ENCODE measurements at places on chromosomes 3 and 15. TPM values are rescaled to one million over a fixed set of nuclear protein-coding genes. Genes with fewer than 3 reads are reported as not detected.

- DNase-seq = no peak
These were observed 10.4 kb downstream of the TNK2 start for GRCh38 chr3:195897853-195898415.

- no peak for DNase-seq
These were observed at the start of gene DOCK3 for GRCh38 chr3:50674349-50675178. TSS of gene DOCK3 (plus strand) at chr3:50674927. CDS start at chr3:50675264, 337 bp downstream.

DNA sequence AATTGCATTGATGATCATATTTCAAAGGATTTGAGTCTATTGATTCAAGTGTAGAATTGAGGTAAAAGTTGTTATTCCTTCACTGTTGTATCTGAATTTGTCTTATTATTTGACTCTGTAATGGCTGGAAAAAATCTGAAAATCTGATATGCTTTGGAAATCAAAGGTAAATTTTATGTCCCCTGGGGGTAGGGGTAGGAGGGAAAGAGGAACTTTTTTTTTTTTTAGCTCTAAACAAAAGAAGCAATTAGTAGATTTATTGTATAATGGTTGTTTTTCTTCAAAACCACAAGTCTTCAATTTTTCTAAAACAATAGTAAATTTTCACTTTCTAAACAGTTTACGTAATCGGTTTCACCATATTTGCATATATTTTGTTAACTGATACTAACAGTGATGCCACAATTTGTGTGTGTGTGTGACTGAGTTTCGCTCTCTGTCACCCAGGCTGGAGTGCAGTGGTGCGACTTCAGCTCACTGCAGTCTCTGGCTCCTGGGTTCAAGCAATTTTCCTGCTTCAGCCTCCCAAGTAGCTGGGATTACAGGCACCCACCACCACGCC is 91.7 kb upstream of the GOLGA6L4 start:
- DNase-seq = no peak

DNA sequence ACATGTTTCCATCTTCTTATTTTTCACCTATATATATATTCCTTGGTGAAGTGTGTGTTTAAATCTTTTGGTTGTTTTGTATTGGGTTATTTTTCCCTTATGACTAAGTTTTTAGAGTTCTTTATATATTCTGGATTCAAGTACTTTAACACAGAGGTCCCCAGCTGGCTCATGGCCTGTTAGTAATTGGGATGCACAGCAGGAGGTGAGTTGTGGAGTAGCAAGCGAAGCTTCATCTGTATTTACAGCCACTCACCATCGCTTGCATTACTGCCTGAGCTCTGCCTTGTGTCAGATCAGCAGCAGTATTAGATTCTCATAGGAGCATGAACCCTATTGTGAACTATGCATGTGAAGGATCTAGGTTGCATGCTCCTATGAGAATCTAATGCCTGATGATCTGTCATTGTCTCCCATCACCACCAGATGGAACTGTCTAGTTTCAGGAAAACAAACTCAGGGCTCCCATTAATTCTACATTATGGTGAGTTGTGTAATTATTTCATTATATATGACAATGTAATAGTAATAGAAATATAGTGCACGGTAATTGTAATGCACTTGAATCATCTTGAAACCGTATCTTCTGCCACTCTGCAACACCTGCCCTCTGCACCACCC is 151.6 kb downstream of the RSRC1 start:
- DNase-seq = no peak

DNA sequence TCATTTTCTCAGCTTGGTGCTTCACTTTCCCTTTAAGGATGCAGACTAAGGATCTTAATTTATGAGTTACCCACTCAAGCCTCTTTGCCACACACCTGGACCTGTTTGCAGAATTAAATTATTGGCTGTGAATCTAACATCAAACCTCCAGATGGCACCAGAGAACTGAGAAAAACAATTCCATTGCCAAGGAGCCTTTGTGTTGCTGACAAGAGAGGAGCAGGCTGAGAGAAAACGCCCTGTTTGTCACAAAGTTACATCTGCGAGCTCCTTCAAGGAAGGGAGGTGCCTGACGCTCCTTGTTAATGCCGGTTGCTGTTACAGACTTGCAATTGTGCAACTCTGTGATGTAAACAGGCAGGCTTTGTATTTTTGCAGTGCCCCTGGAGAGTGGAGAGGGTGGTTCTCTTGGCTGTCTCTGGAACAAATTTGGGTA is 36.3 kb upstream of the TMC3 start:
- DNase-seq = peak; percentile 21

DNA sequence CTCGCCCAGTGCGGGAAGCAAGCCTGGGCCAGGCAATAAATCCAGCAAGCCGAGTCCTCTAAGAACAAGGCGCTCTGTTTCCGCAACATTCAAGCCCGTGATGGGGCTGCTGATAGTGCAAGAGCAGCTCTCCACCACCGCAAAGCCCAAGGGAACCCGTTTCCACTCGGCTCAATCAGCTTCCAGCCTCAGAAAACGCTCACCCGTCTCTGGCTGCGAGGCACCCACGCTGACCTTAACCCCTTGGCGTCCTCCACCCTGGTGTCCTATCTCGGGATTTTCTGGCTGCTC is 17.8 kb downstream of the SPATA12 start:
- DNase-seq = no peak

GRCh38 chr3:13712682-13713180 is 163.8 kb downstream of the FBLN2 start:
- DNase-seq = no peak

DNA sequence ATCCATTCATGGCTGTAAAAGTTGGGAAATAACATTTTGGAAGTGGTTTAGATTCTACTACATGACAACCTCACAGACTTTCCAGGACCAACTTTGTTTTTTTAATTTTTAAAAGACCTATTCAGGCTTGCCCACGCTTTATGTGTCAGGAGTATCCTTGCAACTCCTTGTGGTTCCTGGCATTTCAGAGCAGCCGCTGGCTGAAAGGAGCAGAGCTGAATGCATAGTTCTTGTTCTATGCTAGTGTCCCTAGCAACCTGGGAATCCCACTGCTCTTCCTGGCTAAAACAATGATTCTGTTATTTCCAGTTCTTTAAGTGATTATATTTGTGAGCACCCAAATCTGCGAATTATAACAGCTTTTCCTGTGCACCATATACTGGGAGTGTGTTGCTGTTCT is 34.9 kb downstream of the CP start:
- no peak for DNase-seq

DNA sequence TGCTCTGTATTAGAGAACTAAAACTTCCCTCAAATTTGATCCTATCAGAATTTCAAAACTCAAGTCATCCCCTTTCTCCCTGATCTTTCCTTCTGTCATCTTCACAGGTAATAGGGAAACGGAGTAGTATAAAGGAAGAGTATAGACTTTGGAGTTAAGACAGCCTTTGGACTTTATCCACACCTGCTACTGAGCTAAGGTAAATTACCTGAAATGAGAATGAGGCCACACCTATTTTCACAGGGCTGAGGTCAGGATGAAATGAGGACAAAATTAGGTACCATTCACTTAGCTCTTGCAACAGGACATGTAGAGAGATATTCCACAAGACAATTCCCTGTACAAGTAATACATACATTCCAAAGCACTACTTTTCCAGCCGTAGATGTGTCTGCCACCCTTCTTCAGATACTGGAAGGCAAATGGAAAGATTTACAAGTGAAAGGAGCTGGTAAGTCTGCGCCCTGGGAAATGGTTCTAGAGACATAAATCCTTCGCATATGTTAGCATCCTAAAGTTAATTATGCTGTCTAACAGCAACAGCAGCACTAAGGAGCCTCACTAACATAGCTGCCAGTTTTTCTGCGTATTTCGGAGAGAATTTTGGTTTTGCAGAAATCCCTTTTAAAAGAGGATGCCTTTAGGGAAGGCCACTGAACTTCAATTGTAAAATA is 461.8 kb downstream of the SHQ1 start:
- no peak for DNase-seq

DNA sequence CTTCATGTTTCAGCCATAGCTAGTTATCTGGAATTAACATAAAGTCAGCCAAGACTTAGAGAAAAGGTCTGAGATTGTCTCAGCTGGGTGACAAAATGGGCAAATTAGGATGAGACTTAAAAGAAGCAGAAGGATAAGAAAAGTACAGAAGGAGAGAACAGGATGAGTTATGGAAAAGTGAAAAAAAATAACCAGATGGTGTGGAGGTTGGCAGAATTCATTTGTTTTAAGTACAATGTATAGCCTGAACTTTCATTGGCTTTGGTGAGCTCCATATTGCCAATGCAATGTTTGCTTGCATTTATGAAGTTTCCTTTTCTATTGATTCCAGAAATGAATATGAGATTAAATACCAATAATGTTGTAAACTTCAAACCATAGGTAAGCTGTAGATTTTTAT is 447.2 kb upstream of the DPH6 start:
- no peak for DNase-seq

DNA sequence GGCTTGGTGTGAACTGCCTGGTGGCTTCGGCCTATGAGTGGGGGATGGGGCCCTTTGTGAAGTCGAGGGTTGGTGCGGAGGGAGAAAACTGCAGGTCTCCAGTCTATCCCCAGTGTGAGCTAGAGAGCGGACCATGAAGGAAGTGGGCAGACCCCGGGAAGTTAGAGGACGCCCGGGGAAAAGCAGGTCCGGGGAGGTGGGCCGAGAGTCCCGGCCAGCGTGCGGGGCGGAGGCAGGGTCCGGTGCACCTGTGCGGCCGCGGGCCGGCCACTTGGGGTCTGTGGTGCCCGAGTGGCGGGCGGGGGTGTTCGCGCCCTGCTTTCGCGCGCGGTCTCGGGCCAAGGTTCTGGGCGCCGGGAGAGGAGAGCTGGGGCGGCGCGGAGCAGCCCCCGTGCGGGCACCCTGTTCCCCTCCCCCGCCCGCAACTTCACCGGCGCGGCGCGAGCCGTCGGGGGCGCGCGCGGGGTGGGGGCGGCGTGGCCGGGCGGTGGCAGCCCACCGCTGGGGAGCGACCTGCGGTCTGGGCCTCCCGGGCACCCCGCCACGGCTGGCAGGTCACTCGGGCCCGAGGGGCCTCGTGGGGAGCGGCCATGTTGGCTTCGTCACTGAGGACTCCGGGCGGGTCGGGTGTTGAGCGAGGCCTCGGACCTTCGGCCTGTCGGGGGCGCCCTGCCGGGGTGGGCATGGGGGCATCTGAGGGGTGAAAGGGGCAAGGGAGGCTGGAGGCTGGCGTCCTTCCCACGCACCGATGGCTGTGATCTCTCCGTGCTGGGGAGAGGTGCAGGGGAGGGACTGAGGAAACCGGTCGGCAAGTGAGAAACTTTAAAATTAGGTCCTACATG is 4.8 kb downstream of the UBE2E1 start:
- no peak for DNase-seq

DNA sequence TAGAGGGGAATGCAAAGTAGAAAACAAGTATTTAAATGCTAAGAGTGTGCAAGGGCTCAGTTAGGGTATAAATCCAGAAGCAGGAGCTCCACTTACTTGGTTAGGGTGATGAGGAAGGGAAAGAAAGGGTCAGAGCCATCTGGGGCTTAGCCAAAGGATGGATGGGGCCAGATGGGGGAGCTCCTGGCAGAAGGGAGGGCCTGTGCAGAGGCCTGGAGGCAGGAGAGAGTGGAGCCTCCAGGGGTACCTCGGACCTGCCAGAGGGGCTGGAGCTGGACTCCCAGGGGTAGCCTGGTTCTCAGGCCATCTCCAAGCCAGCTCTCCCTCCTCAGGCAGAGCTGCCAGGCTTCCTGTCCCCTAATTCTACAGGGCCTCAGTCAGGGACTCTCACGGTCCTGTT is 506.3 kb downstream of the SHQ1 start:
- DNase-seq = no peak

DNA sequence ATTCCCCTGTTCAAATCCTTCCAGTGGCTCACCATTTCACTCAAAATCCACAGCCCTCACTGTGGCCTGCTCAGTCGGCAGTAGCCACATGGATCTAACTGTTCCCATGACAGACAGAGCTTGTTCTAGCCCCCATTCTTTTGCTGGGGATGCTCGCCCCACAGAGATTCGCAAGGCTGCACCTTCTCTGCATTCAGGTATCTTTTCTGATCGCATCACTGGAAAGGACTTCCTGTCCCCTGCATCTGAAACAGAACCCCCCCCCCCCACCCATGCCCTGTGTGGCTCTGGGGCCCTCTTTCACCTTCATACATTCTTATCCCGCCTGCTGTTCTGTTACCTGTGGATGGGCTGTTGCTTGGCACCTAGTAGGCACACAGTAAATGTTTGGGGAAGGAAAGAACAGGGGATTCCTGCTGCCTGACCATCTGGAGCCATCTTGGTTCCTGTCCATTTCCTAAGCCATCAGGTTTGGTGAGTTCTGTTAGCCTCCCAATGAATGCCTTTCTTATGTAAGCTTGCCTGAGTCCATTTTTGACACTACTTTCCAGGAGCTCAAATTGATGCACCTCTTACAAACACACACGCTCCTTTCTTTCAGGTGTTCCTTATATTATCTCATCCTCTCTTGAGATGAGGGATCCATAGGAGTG is 42.9 kb upstream of the PGPEP1L start:
- no peak for DNase-seq

GRCh38 chr15:81097890-81098280 is 36.2 kb upstream of the CFAP161 start:
- DNase-seq = no peak

GRCh38 chr3:165254812-165255211 is 58.6 kb upstream of the SLITRK3 start:
- no peak for DNase-seq

DNA sequence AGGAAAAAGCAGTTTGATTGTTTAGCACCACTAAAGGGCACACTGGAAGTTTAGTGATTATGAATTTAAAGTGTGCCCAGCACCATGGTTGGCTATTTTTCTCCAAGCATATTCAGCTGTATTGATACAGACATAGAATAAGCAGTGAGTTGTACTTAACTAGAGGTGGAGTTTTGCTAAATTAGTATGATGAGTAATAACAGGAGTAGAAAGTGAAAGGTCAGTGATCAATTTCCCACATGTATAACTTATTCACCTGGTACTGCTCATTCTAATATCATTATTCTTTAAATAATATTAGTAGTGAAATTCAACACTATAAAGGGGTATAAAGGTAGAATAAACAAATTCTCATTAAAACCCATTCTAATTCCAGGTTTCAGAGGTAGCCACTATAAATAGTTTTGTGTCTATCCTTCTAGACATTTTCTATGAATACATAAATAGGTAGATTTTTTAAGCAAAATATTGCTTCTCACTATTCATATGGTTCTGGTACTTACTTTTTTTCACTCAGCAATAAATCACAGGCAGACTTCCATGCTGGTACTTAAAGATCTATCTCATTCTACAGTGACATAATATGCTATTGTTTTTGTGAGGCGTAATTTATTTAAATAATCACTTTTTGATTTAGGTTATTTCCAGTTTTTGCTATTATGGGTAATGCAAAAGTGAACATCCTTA is 732.9 kb downstream of the VGLL3 start:
- DNase-seq = no peak

The CELF6 gene
- polyA plus RNA-seq = 0.16 TPM

The CNTN4 gene
- not detected for polyA plus RNA-seq

The CHRFAM7A gene
- polyA plus RNA-seq = 0.04 TPM

The SPATA12 gene
- not detected for polyA plus RNA-seq

The RTP3 gene
- not detected for polyA plus RNA-seq

The KBTBD12 gene
- polyA plus RNA-seq = not detected

The SRPRB gene
- polyA plus RNA-seq = 71.7 TPM

The SPTSSB gene
- polyA plus RNA-seq = not detected
